Esophagus squamous epithelium (tissue), 5 donors: ENCODE measurements at places on chromosomes 1 and 21.

- no peak for DNase-seq
Measured at GRCh38 chr1:227351443-227351842, 33.2 kb upstream of the CDC42BPA start.

DNA sequence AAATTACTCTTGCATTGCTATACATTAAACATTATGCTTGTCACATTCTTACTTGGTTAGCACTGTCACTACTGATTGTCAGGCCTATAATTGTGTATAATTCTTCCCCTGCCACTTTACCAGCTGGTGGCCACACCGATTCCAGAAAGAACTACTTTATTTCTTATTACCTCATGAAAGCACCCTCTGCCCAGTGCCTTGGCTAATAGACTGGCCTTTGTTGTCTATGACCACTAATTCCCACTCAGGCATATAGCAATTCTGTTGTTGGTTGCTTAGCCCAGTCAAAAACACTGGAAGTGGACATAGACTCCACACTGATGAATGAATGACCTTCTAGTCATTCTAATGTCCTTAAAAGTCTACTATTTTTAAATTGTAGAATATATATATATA lies 35.6 kb downstream of the MRPL39 start:
- DNase-seq, result no peak

DNA sequence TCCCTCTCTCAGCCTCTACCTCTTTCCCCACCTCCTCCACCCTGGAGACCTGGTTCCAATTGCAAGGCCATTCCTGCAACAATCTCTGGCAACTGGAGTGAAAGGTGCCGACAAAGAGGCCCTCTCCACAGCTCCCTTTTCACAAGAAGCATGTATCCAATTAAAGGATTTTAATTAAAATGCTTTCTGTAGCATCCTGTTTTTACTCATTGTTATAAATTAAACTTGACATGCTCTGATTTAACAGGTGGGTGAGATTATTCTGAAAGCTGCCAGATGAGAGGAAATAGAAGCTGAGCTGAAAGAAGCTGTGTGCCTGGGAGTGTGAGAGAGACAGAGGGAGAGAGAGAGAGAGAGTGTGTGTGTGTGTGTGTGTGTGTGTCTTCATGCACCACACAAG lies 160.5 kb downstream of the TBX15 start:
- no peak for DNase-seq

DNA sequence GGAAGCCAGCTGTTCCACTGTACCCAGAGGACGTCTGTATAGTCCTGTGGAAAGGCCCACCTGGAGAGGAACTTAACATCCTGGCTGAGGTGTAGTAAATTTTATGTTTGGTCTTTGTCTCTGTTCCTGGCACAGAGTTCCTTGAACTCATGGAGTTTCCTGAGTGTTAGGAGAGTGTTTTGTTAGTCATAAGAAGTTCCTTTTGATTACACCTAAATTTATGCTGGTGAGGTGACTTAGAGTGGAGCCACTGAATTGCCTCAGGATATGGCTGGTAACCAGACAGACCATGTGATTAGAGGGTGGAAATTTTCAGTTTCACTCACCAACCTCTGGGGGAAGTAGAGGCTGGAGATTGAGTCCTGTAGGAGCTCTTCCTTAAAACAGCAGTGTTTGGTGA lies 57.9 kb downstream of the RASAL2 start:
- DNase-seq, result no peak

DNA sequence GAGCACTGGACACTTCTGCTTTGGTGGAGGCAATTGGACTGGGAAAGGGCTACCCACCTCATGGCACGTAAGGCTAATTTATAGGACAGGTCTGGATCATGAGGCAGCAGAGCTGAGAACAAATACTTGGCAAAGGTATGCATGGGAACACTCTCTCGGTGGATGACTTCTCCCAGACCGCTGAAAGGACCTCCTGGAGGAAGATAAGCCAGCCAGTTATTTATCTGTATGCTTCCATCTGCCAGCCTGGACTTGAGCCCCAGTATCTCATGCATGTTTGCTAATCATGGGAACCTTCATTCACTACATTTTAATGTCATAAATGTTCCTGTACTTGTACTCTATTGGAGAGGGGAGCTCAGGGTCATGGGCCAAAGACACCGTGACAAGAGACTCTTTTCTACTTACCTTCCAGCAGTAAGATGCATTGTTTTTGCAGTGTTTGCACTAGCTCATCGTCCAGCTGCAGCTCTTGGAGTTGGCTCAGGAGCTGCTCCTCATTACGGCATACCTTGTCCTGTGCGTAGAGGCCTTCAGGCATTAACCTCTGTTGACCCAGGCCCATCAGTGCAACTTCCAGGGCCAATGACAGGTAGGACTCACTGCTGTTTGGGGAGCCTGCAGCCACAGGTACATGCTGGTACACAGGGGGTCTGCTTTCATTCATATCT lies 23.7 kb downstream of the UROD start:
- no peak for DNase-seq

DNA sequence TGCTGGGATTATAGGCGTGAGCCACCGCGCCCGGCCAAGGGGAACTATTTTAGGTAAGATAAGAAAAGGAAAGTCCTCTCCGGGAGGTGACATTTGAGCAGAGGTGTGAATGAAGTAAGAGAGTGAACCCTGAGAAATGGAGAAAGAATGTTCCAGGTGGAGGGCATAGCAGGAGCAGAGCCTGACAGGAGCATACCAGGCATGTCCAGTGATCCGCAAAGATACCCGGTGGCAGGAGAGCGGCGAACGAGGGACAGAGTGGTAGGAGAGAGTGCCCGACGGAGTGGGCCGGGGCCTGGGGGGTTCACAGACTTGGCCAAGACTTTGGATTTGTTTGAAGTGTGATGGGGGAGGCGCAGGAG lies 7.9 kb upstream of the RPS6KA1 start:
- DNase-seq, result no peak

DNA sequence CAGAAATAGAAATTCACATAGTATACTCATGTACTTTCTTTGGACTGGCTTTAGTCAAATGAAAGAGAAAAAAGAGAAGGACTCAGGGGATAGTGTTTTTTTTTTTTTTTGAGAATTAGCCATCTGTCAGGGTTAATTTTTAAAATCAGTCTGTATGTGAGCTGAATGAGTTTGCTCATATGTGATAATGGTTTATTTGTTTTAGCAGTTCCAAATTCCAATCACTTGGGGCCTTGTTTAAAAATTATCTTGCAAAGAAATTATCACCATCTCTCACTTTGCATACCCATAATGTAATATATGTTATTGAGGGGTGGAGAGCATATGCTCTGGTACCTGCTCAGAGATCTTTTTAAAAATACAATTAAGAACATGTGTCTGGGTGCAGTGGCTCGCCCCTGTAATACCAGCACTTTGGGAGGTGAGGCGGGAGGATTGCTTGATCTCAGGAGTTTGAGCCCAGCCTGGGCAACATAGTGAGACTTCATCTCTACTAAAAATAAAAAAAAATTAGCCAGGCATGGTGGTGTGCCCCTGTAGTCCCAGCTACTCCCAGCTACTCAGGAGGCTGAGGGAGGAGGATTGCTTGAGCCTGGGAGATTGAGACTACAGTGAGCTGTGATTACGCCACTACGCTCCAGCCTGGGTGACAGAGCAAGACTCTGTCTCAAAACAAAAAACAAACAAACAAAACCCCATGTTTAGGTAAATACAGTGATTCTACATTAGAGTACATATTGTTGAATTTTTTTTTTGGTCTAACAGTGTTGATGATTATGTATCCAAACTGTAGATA lies 19.7 kb downstream of the GNAI3 start:
- no peak for DNase-seq

DNA sequence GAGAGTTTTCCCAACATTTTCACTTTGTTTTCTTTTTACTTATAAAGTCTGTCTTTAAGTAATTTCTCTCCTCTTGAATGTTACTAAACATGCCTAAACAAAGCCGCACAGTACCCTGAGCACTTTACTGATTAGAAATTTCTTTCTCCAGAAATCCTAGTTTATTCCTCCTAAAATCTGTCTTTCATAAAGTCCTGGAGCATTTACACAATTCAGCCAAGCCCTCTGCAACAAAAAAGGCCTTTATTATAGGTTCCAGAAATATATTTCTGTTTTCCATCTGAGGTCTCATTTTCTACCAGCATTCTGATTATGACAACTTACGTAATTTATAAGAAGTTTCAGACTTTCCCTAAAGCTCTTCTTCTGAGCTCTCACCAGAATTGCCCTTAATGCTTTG lies 549.5 kb upstream of the OLFM3 start:
- DNase-seq, result no peak

GRCh38 chr1:12665511-12665910 lies 21.6 kb downstream of the AADACL4 start:
- DNase-seq, result no peak

GRCh38 chr1:26132128-26132833 lies 20.7 kb downstream of the PDIK1L start:
- no peak for DNase-seq

DNA sequence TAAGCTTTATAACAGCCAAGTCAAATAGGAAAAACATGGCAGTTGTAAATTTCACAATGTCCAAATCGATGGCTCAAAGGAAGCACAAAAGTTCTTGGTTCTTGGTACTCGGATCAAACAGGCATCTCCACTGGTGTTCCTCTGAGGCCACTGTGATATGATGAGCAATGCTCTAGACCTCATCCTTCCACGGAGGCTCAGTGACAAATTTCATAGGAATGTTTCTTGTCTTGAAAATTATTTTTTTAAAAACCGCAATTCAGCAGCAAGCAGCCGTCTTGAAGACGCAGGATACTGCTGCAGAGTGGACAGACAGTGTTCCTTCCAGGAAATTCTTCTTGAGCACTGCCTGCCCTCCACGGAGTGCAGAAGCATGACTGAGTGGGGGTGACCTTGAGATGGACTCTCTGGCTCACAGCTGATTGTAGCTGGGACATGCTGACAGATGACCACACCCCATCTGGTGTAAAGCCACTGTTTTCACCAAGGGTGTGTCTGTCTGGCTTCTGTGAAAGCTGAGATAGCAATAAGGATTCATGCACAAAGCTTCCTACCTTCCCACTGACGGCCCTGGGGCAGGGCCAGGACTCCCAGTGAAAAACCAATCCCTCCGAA lies 61.9 kb downstream of the TIAM1 start:
- no peak for DNase-seq

- no peak for DNase-seq
Measured at GRCh38 chr1:5878971-5879370, 113.3 kb downstream of the NPHP4 start.

DNA sequence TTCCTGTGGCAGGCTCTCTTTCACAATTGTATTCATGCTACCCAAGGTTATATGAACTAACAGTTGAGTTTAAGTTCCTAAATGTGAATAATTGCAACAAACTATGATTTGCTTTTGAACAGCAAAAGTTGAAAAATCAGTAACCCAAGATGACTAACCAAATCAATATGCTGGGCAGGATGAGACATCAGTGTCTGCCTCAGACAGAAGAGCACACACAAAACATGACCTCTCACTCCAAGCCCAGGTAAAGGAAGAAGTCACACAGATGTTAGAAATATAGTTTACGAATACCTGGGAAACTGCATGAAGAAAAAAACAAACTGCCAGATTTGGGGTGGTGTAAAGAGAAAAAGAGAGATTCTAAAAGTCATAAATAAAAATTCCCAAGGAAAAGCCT lies 3.5 kb downstream of the OR2L13 start:
- DNase-seq, result no peak

DNA sequence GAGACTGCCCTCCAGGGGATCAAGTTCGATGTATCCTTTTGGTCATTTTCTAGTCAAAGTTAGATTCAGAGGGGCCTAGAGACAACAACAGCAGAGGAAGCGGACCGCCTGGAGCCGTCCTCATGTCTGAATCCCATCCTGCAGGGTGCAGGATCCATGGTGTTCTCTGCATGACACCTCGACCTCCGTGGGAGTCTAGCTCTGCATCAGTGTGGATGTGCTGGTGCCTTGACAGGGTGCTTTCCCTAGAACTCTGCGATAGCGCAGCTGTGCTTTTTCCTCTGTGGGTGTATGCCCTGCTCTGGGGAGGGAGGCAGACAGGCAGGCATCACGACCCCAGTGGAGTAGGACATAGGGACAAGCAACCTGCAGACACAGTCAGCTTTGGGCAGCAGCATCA lies 48.2 kb upstream of the A3GALT2 start:
- DNase-seq, result no peak

- DNase-seq, result no peak
Measured at GRCh38 chr21:42032968-42033367, 22.8 kb upstream of the ZBTB21 start.

DNA sequence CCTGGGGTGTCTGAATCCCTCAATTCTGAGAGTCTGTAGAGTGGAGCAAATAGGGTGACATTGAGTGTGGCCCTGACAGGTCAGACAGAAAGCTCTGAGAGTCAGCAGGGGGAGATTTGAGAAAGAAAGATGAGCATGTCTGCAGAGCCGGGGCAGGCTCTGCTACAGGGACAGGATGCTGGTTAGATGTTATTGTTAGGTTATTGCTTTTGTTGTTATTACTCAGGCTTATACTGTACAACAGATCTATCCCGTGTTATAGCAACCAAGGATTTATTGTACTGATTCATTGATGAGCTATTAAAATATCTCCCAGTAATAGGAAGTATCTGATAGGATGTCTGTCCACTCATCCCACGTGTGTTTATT lies 59.5 kb downstream of the NFASC start:
- no peak for DNase-seq

DNA sequence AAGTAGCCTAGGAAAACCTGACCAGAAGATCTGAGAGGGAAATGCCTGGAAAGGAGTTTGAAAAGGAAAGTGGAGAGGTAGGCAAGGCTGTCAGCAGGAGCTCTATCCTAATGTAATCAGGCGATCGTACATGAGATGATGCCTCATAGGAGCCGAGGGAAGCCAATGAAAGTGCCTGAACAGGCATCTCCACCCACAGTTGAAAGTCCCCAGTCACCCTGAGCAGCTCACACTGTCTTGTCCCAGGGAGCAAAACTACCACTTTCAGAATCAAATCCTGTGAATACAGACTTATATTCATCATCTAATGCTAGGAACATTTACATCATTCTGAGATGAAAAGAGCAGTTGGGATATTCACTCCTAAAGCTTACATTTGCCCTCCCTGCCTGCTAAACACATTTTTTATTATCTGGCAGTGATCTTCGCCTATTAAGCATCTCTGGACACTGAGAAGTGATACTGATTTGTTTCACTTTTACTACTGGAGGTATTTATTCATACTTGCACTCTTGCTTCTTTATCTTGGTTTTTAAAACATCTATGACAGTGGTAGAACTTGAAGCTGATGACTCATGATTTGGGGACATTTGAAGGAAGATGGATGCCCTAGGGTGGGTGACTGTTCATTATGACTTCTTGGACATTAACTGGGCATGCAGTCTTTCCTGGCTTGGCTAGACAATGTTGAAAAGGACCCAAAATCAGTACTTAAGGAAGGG lies 221.6 kb downstream of the SEC16B start:
- DNase-seq, result no peak
